ENCODE measurements at places on chromosomes 6 and 20.

GRCh38 chr20:62239278-62239879, 1.1 kb downstream of the OSBPL2 start:
- DNase-seq: no peak

GRCh38 chr6:110486756-110487155, 10.3 kb upstream of the SLC22A16 start:
- no peak for DNase-seq

- DNase-seq: no peak
Observed at GRCh38 chr6:89489078-89489477, 56.1 kb downstream of the ANKRD6 start.

- DNase-seq: no peak
Observed at GRCh38 chr20:62367633-62368391, 700 bp upstream of the LAMA5 start.

GRCh38 chr6:150373260-150373701, 4.5 kb downstream of the IYD start:
- no peak for DNase-seq

DNA sequence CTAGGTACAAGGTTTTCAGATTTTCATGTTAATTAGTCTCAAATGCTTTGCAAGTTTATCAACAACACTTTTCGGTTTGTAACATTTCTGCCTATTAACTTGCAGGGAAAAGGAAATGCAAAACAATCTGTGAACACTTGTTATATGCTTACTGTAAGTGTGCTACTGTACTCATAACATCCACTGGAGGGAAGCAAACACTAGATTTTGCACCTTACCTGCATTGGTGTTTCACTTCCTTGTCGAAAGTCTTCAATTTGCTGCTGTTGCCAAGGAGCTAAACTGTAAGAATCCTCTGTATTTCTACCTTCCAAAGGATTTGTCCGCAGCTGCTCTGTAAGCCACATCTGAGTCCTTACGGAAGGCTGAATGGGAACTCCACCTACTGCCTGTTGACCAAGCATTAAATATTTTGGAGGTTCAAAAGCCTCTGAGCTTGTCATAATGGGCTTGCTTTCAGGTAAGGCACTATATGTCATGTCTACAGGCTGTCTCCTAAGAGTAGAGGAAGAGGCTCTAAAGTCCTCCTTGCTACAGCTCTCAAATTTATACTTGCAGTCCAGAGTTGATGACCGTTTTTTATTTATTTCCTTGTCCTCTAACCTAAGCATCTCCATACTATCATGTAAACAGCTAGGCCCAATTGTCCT, 17.3 kb downstream of the PLN start:
- DNase-seq: peak; percentile 67

- DNase-seq: no peak
Observed at GRCh38 chr20:19966840-19967239, 50.3 kb upstream of the NAA20 start.

GRCh38 chr20:50734730-50735679, 3.6 kb downstream of the PARD6B start:
- no peak for DNase-seq
